ENCODE measurements at places on chromosomes 11 and 22. TPM values are rescaled to one million over a fixed set of nuclear protein-coding genes. Genes with fewer than 3 reads are reported as not detected.

The OR52I2 gene
- not detected for total RNA-seq

The MAPK8IP2 gene
- total RNA-seq, result 0.09 TPM

The UPB1 gene
- total RNA-seq, result 0.09 TPM

The MRGPRX4 gene
- total RNA-seq, result not detected

All from endothelial cell of coronary artery (primary cell).